Caudate nucleus (tissue), 63 donors: ENCODE measurements at places on chromosomes 2 and 18.

DNA sequence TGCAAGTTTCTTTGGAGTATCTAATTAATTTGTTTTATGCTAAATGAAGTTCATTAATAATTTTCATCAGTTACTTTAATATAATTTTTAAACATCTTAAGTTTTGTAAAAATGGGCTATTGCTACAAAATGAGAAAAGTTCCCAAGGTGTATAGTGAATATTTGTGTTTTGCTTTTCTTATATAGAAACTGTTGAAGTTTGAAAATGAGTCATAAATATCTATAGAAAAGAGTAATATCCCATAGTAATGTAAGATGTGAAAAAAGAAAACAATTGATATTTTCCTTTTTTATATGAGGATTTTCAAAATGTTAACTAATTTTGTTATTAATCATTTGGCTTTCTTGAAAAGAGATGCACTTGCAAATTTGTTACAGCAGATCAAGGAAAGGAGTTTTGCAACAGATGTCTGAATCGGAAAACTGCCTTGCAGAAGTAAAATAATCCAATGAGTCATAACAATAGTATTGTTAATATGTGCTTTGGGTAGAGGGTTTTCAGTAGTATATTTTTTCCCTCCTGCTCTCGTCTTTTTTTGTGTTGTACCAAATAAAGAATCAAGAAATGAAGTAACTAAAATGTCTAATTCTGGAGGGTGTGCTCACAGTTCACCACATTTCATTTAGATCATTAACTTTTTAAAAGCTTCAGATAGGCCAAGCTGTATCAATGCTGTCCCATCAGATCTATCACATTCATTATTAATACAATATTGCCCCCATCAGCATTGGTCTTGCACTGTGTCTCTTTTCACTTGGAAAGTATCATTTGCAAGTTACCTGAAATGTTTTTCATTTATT lies 15.5 kb downstream of the DUSP19 start:
- no peak for DNase-seq

GRCh38 chr2:37782721-37783371 lies 111.4 kb upstream of the CDC42EP3 start:
- DNase-seq, result no peak

DNA sequence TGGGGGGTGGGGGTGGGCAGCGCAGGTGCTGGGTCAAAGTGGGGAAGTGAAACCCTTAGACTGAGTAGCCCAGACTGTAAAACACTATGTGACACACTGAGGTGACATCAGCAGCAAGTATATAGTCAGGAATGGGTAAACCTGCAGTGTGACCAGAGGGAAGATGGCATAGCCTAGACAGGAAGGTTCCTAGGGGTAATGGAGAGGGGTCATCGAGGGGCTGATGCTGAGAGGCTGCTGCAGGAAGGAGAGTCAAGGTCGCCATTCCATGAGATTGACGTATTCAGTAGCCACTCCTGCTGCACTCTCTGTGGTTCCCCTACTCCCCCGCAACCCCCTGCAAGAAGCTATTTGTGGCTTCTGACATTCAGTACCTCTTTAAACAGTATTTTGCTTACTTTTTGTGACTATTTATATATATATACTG lies 111.7 kb downstream of the CHST9 start:
- no peak for DNase-seq

GRCh38 chr2:20569464-20570223 lies 81.3 kb downstream of the HS1BP3 start:
- DNase-seq, result no peak

GRCh38 chr2:3242747-3243369 lies 134.8 kb downstream of the EIPR1 start:
- DNase-seq, result no peak

- no peak for DNase-seq
Measured at GRCh38 chr18:13587937-13588336, 138.4 kb downstream of the FAM210A start.

- DNase-seq, result peak; percentile 83
Measured at GRCh38 chr2:151409601-151410484, at the start of gene RIF1. Gene RIF1, plus strand, starts transcription at chr2:151409902. Its CDS starts 522 bp downstream, at chr2:151410424.

DNA sequence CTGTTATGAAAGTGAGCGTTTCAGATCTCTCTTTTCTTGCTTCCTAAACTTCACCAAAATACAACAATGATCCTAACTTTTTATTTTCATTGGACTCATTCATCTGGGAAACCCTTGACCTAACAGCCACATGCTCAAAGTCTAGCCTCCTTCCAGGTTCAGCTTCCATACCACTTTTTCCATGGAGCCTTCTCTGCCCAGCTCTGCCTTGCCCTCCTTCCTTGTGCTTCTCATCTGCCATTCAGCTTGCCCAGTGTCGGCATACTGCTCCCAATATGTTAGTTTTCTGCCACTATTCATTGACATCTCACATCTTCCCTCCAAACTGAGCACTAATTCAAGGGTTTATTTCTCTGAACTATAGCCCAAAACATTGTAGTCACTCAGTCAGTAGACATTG lies 214.7 kb downstream of the RAD51AP2 start:
- DNase-seq, result no peak

DNA sequence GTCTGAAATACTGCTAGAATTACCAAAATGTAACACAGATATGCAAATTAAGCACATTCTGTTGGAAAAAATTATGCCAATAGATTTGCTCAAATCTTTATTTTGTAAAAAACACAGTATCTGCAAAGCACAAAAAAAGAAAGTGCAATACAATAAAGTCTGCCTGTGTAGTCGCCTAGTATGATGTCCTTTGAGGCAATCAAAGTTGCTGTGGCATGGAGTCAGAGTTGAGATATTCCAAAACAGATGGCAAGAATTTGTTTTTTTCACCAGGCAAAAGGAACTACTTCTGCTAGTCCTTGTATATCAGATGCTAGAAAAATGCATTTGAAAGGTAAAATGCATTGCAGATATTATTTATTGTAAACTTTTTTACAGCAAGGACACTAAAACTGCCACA lies 531.3 kb upstream of the TMEFF2 start:
- DNase-seq, result no peak

- DNase-seq, result no peak
Measured at GRCh38 chr2:240790370-240791220, 29.4 kb downstream of the KIF1A start.

DNA sequence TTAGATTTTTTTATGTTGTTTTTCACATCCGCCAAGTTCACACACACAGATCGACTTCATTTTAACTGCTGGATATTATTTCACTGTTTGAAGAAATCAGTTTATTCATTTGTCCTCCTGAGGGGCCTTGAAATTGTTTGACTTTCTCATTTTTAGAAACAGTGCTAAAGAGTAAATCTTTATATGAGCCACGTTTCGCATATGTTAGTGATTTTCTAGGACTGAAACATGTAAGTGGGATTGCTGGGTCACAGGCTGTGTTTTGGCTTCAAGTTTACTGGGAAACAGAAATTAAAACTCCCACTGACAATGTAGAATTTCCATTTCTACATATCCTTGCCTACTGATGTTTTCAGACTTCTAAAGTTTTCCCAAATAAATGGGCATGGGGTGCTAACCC lies 363.8 kb downstream of the NCKAP5 start:
- no peak for DNase-seq

DNA sequence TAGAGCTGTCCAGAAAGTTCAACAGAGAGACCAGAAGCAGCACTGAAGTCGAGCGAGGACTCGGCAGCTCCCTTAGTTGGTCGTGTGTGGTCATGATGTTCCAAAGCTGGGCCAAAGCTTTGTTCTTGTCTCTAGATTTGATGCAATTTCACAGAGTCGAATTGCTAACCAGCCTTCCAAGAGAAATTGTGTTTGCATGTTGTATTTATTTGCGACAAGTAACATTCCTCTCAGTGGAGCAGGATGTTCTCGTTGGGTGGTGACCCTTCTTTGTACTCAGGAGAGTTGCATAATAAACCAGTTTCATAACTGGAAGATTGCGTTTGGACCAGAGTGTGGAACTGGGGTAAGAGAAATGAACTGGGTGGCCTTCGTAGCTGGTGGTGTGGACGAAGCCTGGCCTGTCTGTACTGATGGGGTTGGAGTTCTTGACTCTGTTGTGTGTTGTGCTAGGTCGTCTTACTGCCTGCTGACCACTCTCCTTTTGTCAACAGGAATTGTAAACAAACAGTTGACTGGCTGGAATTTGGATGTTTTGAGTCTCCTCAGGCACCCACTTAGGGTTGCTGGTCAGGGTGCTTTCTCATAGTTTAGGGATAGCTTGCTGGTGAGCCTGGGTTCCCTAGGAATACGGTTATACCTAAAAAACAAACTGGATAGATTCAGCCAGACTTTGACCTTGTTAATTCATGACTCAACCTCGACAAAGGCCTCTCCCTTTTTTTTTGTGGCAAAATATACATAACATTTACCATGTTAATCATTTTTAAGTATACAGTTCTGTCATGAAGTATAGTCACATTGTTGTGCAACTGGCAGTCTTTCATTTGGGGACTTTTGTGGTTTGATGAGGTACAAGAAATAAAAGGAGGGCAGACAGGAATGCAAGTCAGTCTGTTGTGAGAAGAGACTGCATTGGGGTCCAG lies 28.9 kb upstream of the TOGARAM2 start:
- no peak for DNase-seq

GRCh38 chr2:232292395-232293154 lies 86.0 kb upstream of the ALPP start:
- no peak for DNase-seq

DNA sequence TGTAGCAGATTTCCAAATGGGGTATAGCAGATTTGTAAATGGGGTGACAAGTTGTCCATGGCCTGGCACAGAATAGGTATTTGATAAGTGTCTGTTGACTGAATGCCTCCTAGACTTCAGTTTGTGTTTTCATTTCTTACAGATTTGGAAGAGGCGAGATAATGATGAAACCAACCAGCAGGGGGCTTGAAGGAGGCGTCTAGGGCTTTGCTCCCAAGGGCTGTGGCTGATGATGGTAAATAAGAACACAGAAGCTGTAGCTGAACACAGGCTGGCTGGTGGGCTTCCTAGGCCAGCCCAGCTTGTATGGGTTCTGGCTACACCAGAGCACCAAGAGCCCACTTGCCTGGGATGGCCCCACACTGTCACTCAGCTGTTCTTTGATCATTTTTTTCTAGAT lies 19.4 kb downstream of the SFTPB start:
- DNase-seq, result no peak

- no peak for DNase-seq
Measured at GRCh38 chr2:126645211-126645618, 10.7 kb upstream of the GYPC start.

DNA sequence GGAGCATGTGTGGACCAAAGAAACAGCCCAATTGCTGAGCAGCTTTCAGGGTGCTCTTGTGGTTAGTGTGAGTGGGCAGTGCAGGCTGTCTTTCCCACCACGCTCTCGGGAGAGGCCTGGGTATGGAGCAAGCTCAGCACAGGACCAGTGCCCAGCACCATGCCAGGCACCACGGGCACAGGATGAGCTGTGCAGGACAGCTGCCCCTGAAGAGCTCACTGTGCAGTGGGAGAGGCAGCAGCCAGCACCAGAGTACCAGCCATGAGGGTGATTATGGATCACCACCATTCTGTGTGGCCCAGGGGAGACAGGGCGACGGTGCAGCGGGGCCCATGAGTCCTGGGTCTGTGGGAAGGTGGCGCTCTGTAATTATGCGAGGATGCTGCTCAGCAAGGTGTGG lies 29.7 kb upstream of the FAHD2A start:
- no peak for DNase-seq
